ENCODE measurements at places on chromosomes 1 and 21. TPM values are rescaled to one million over a fixed set of nuclear protein-coding genes. Genes with fewer than 3 reads are reported as not detected.

SPATA1 gene
- total RNA-seq = 2.4 TPM

EPHX1 gene
- 2.6 TPM for total RNA-seq

DNA sequence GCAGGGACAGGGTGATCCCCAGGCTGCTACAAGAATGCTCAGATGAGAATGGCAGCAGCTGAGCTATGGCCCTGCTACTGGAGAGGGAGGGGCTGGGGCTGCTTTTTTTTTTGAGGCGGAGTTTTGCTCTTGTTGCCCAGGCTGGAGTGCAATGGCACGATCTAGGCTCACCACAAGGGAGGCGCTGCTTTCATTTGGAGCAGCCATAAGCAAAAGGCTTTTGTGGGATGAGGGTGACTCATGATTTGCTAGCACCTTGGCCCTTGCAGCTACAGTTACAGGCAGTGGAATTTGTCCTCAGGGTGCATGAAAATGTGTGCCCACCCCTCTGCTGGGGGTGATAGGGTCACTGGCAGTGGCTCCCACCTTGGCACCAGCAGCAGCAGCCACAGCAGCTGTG lies 32.4 kb upstream of the CYP4A22 start:
- H3K27me3 ChIP-seq = no peaks in the 10 kb centered on the region
- DNase-seq = no peak
- no peak overlapping the region for H3K27ac ChIP-seq
- H3K36me3 ChIP-seq = no peaks in the 10 kb centered on the region
- no peak overlapping the region for H3K4me3 ChIP-seq

DNA sequence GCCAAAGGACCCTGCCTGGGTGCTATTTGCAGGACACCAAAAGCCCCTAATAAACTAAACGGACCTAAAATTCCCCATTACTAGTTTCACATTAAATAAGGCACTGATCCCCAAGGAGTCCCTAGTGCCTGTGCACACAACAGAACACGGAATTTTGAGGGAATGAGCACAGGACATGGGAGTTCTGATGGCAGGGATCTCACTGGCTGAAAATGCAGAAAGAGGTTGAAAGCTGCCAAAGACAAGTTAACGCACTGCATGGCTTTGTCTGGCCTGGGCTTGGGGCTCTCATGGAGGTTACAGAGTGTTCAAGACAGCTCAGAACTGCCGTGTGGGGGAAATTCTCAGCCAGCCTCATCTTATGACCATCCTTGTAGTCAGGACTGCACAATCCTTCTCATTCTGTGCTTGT lies 15.6 kb upstream of the ATP1B1 start:
- peaks cover 20% of the 10 kb centered on the region for H3K4me1 ChIP-seq
- H3K36me3 ChIP-seq = no peaks in the 10 kb centered on the region
- H3K27me3 ChIP-seq = no peaks in the 10 kb centered on the region
- H3K4me3 ChIP-seq = peak overlapping the region; percentile 24

GRCh38 chr1:76005765-76006164 lies 68.8 kb upstream of the ST6GALNAC3 start:
- H3K36me3 ChIP-seq = no peaks in the 10 kb centered on the region
- DNase-seq = no peak
- H3K4me1 ChIP-seq = no peaks in the 10 kb centered on the region
- H3K4me3 ChIP-seq = no peak overlapping the region
- H3K27ac ChIP-seq = no peak overlapping the region
